Urinary bladder (tissue), 4 donors: ENCODE measurements at places on chromosomes 2 and 18.

DNA sequence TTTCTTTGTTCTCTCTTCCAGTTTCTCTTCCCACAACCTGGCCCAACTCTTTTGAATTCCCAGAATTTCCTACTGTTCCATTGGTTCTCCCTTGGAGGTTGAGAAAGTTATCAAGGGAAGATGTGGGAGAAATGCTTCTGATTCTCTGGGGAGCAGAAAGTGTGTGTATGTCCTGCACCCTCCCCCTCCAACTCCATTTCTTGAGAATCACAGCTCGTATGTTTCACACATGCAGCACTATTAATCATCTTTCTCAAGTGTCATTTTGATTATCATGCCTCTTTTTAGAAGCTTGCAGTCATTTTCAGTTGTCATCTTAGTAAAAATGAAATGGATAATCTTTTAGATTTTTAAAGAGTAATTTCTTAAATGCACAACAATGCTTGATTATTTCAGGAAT lies 296.8 kb upstream of the SLC39A10 start:
- no peak for DNase-seq

DNA sequence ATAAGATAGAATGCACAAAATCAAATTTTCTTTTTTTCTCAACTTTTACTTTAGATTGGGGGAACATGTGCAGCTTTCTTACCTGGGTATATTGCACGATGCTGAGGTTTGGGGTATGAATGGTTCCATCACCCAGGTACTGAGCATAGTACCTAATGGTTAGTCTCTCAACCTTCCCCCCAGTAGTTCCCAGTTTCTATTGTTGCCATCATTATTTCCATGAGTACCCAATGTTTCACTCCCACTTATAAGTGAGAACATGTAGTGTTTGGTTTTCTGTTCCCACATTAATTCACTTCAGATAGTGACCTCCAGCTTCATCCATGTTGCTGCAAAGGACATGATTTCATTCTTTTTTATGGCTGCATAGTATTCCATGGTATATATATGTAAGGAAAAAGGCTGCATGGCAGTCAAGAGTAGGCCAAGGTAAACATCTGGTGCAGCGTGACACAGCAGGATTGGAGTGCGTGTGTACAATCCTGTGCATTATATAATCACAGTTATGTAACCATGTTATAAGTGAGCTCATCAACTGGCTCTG lies 10.5 kb upstream of the C2orf42 start:
- DNase-seq: no peak

GRCh38 chr2:196170213-196170605 lies 1.2 kb downstream of the STK17B start:
- DNase-seq: no peak

DNA sequence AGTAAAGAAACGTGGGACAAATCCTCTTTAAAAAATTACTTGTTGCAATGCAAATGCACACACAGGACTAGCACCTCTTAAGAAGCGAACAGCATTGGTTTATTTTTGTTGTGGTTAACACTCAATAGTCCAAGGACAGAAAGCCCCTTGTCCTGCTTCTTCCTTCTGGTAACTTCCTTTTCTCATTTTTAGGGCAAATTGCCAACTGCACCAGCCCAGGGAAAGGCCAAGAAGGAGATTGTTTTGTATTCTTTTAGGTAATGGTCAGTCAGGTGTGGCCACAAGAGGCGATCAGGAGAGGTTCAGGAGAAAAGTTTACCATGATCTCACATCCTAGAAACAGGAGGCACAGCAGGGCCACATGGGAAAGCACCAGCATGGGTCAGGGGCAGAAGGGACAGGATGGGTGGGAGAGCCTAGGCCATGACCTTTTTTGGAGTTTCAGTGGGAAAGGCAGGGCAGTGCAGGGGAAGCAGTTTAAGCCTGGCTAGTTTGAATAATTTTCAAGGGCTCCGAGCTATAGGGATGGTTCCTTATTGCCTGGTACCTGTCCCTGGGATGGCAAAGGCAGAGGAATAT lies 73.0 kb downstream of the CHRNA1 start:
- no peak for DNase-seq

- no peak for DNase-seq
Measured at GRCh38 chr2:88757025-88757424, 65.6 kb downstream of the RPIA start.

- no peak for DNase-seq
Measured at GRCh38 chr18:14949800-14950664, 202.1 kb downstream of the ANKRD30B start.

GRCh38 chr18:48673853-48674721 lies 135.3 kb downstream of the CTIF start:
- no peak for DNase-seq

DNA sequence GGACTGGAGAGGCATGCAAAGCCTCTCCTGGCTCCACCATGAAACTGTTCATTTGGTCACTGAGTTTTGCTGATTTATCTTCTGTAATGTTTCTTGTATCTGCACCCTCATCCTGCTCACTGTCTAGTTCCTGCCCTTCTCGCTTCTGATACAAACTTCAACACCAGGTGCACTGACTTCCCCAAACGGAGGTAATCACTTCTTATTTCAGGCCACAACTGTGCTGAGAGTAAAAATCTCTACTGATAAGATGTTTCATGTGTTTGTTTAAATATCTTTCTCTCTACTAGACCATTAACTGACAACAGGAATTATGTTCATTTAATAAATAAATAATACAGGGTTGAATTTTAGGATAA lies 10.9 kb upstream of the NT5C1B start:
- DNase-seq: no peak

DNA sequence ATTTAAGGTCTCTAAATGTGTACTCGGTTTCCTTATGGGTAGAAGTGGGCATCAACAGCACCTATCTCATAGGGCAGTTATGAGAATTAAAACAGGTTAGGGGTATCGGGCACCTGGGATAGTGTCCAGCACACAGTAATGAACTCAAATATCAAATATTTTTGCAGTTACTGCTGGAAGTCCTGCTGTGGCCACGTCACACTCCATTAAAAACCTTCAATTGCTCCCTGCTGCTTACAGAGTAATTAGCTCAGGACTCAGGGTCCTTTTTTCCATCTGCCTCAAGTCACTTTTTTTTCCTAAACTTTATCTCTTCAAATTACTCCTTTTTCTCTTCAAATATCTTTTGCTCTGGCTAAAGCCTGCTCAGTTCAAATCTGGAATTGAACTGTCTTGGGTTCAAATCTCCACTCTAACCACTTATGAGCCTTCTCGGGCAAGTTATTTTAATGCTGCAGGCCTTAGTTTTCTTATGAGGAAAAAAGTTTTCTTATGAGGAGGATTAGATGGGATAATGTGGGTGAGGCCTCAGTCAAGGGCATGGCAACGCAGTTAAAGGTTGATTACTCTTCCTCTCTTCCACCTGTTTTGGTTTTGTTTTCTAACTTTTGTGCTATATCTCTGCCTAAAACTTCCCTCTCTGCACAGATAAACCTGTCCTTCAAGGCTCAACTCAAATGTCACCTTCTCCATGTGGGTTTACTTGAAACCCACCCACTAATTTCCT lies 36.6 kb downstream of the SPRED2 start:
- no peak for DNase-seq

GRCh38 chr2:145351864-145352425 lies 832.0 kb upstream of the ZEB2 start:
- DNase-seq: no peak

DNA sequence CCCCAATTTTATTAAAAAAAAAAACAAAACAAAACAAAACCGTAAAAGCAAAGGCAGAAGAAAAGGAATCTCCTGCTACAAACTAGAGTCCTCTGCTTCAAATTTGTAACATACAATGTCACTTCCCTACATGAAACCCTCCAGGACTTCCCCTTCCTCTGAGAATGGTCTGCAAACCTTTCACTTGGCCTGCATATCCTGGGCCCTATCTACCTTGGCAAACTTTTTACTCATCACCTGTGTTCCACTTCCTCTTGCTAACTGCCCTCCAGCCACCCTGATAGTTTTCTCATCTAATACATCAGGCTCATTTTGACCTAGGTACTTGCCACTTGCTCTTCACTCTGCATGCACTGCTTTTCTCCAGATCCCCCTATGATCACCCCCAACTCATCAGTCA lies 255.5 kb downstream of the ETAA1 start:
- no peak for DNase-seq

- DNase-seq: no peak
Measured at GRCh38 chr2:53848062-53848461, 11.7 kb downstream of the GPR75 start.

DNA sequence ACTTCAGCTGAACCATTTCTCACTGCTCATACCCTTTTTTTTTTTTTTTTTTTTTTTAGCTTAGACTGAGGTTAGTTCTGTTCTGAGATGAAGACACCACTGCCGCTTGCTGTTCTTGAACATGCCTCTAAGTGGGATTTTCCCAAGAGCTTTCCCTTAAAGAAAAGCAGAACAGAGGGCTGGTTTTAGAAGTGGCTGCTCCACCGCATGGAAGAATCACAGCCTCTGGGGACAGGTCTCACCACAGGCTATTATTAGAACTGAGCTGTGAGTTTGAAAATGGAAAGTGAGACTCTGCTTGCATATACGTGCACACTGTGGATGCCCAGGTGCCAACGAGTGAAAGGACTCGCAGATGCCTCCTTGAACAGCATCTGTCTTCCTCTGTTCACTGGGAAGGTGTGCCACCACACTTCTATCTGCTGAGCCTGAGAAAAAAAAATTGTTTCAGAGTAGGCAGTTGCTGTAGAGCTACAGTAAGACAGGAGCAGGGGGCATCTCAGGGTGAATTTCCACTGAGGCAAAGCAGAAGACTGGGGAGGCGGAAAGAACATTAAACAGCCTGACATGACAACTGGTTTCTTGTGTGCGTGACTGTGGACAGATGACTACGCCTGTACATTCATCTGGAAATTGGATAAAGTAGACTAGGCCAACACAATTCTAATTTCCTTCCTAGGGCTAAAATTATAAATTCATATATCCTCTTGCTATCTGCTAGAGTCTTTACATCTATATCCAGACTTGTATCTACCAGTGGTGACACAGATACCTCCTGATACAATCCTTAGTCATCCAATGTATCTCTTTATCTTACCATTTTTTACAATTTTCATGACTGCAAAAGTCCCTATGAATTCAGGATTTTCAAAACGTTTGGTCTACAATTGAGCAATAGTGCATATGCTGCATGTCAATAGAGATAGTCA lies 1045.7 kb upstream of the CELF4 start:
- no peak for DNase-seq

DNA sequence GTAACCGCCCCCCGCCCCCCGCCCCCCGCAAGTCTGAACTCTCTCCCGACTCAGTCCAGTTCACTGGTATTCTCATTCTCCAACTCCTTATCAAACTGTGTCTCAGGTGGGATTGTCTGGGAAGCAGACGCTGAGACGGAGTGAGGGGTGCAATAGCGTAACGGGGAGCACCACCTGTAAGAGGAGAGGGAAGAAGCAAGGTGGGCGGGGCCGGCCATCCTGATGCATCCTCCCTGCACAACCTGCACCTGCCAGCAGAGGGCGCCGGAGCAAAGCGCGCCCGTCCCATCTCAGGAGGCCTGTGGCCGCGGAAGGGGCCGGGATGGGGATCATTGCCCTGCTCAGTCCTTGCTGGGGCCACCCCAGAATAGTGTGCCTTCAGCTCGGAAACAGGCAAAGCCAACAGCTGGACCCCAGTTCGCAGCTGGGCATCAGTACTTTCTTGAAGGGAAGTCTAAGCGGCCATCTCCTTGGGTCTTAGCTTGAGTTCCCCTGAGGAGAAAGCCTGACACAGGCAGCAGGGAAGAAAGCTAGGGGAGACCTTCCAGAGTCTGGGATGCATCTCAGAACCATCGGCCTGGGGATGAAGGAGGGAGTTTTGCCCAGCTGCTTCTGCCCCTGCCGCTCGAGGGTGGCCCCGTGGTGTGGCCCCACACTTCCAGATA lies 208.0 kb downstream of the TFCP2L1 start:
- DNase-seq: no peak

DNA sequence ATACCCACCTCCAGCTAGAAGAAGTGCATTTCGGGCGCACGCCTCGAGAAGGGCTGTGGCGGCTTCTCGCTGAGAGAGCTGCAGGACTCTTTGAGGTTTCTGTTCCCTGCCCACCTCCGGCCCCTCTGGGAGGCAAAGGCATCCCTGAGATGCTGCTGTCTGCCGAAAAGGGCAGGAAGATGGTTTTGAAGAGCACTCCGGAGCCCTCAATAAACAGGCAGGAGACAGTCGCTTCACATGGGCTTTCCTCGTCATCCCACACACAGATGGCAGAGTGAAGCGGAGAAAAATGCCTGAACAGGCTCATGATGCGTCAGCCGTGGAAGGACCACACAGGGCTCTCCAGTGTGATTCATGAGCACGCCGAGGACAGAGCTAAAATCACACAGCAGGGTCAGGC lies 25.4 kb upstream of the GLI2 start:
- DNase-seq: no peak

GRCh38 chr2:114089636-114090319 lies 199.9 kb downstream of the ACTR3 start:
- no peak for DNase-seq

GRCh38 chr2:101987832-101988231 lies 3.9 kb upstream of the IL1R2 start:
- no peak for DNase-seq
